ENCODE measurements at places on chromosomes 2 and 18.

DNA sequence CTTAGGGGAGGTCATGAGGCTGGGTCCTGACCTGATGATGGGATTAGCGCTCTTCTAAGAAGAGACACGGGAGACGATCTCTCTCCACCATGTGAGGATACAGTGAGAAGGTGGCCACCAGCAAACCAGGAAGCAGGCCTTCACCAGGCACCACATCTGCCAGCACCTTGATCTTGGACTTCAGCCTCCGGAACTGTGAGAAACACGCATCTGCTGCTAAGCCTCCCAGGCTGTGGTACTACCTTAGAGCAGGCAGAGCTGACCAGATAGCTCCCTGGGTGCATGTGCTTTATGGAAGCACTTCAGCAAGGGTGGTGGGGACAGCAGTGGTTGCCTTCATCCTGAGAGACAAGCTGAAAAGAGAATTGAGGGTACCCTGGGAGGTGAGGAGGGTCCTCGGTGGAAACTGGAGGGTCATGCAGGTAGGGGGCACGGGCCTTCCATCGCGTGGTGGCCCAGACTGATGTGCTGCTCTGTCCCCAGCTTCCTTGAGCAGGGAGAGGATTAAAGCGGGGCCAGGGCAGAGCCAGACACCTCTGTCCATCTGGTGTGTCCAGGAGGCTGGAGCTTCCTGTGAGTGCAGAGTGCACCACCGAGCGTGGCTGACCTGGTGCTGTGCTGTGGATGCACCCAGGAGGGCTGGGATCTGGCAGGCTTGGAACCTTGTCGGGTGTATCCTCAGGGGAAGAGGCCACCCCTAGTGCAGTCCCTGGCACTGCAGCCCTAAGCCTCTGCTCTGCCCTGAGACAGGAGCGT, 42.9 kb upstream of the HS6ST1 start:
- no peak for DNase-seq

DNA sequence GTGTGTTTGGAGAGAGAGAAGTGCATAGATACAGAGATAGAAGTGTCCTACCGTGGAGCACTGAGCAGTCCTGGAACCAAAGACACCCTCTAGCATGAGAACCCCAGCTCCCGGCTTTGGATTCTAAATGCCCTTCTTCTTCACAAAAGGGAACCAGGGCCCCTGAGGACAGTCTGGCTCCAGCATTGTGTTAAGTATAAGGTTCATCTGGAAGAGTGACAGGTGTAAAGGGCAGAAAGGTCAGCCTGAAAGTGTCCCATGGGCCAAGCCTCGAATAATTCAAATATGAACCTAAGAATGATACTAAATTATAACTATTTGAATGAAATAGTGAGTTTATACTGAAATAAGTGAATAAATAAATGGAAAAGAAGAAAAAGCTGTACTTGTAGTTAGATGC, 109.7 kb downstream of the SNTG2 start:
- no peak for DNase-seq

GRCh38 chr18:69358212-69358895, 42.3 kb upstream of the DOK6 start:
- no peak for DNase-seq

DNA sequence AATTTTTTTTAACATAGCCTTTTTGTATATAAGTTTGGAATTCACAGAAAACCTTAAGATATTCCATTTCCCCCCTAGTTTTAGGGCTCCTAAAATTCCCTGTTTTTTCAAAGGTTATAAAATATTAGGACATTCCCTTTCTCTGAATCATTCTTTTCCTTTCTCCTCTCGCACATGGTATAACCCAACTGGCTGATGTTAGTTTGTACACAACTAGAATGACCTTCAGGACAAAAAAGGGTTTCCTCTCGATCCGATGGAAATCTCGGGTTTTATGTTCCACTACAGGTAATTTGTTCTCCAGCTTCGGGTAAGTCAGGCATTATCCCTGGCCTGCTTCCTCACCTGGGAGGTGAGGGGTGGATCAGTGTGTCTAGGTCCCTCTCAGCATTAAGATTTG, 215.1 kb downstream of the LDLRAD4 start:
- DNase-seq: no peak

DNA sequence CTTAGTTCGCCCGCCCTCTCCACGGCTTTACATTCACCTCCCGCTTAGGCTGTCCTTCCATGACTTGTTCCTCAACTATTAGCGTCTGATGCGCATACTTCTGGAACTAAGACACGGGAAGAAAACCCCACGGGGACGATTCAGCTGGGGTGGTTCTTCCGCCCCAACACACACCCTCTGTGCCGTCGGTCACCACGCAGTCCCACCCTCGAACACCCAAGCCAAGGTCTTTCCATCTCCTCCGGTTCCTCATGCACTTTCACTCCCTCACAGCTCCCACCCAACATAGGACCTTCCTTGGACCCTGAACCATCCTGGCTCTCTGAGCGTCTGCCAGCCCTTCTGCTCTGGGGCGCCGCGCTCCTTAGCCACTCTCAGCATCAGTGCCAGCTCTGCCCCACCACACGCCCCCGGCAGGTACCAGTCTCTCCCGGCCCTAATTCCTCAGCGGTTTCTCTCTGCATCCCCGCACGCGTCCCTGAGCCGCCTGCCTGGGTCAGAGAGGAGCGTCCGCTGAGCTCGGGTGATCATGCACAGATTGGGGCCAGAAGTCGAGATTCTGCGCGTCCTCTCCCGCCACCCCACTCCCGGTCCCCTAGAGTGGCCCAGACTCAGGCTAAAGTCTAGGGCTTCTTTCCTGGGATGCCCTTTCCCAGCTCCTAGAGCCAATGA, 522 bp upstream of the SRD5A2 start:
- no peak for DNase-seq

DNA sequence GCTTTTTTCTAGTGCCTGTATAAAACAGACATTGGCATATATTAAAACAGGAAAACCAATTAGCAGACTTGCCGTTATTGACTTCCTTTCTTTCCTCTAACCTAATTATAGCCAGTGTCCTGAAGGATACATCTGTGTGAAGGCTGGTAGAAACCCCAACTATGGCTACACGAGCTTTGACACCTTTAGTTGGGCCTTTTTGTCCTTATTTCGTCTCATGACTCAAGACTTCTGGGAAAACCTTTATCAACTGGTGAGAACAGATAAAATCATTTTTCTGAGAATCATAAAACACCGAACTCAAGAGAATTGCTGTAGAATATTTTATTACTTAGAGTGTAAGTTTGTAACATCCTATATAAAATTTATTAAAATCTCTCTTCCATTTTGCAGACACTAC, 74.3 kb downstream of the SCN2A start:
- DNase-seq: no peak

- DNase-seq: no peak
Measured at GRCh38 chr18:47036298-47036874, 965 bp upstream of the ELOA2 start.

DNA sequence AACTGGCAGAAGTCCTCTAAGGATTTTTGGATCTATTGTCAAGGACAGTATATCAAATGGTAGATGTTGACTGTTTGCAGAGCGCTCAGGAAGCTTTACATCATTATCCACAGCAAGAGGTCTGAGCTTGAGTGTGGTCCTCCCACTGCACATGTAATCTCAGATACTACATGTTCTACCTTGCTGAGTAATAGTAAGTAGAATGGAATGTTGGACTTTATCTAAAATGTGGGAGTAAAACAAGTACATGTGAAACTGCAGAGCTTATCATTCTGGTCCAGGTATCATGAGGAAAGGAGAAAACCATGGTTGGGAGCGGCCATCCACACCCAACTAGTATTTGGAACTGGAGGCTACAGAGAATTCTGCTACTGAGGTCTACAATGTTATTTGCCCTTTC, 19.3 kb upstream of the CD28 start:
- DNase-seq: no peak

DNA sequence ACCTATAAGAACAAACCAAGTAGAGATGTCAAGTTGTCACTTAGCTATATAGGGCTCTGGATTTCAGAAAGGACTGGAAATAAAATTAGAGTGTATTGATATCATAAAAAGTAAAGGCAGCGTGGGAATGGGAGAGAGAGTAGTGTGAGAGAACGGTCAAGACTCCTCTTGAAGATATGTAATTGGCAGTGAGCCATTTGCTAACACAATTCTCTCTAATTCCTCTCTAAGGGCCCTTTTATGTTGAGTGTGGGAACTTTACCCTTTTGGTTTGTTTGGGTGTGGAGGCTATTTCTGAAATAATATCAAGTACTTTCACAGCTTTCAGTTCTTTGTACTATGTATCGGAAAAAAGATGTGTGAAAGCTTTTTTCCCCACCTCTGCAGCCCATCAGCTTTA, 196.8 kb downstream of the LRRTM4 start:
- DNase-seq: no peak

GRCh38 chr2:147543056-147543455, 301.8 kb upstream of the ACVR2A start:
- no peak for DNase-seq

GRCh38 chr2:199366406-199366805, 91.3 kb downstream of the SATB2 start:
- no peak for DNase-seq

- DNase-seq: peak; percentile 61
Measured at GRCh38 chr2:229713371-229714079, 830 bp downstream of the DNER start.

DNA sequence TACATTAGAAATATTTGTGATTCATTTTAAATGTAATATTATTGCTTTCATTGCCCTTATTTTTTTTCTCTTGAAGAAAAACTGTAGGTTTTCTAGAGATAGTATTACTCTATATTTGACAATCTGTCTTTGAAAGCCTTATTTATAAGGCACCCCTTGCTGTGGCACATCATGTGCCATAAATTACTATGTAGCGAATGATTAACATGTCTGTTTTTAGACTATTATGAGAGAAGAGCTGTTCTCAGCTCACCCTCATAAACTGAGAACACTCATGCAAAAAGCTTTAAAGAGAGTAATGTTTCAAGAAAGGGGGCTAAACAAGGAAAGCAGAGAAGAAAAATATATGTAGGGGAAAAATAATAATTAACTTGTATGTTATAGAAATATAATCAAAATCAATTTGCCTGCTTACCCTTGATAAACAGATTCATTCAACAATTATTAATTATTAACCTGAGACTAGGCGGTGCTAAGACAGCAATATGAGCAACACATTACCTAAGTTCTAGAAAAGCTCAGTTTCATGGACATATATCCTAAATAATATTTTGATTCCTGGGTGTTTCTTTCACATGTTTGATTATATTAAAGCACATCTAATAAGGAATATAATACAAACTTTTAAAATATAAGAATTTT, 69.0 kb downstream of the RAB3GAP1 start:
- DNase-seq: no peak

DNA sequence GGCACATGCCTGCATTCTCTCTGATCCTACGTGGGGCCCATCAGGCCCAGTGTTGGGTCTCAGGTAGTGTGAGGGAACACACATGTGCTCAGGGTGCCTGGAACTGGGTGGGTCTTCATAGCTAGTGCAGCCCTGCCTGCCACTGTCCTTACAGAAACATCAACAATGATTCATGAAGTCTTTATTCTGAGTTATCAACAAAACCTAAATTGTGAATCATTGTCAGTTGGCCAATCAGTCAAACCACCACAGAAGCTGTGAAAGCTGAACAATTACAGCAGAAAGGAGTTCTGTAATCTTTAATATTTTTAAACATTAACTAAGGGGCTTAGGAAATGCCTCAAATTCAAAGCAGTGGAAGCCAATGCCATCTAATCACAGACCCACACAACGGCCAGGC, 82.8 kb upstream of the ZNF521 start:
- no peak for DNase-seq
